Astrocyte of the cerebellum (primary cell): ENCODE measurements at places on chromosomes 5 and 9.

- no peak for DNase-seq
Measured at GRCh38 chr9:123584202-123585176, 228.5 kb downstream of the CRB2 start.

DNA sequence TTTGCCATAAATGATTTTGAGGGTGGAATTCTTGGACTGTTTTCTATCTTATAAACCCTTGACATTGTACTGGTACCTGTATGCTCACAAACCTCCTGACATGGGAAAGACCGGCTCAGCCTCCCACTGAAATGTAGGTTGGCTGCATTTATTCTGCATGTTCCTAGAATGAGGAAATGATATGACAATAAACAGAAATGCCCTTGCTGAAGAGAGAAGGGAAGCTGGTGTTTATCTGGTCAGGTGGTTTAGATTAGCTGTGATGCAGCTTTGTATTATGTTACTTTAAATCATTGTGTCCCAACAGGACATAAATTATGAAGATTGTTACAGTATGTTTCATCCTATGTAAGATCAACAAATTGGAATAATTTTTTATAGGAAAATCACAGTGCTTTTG is 23.1 kb upstream of the CATSPER3 start:
- no peak for DNase-seq

- DNase-seq = no peak
Measured at GRCh38 chr5:149667084-149667828, 62.9 kb upstream of the PPARGC1B start.

GRCh38 chr5:180632768-180633167 is 16.6 kb downstream of the FLT4 start:
- DNase-seq = no peak

DNA sequence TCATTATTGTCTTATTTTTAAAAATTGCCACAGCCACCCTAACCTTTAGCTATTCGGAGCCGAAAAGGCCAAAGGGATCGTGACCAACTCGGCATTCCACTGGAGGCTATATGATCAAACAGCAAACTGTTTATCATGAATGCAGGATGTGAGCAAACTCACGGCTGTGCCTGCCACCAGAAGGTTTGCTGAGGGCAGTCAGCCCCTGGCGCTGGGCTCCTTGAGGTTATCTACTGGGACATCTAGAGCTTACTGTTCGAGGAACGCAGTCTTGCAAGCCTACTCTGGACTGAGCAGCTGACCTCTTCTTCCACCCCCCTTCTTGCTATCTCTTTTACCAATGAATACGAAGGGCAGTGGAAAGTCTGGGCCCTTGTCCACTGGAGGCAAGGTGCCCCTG is 231.5 kb upstream of the TARS1 start:
- no peak for DNase-seq

GRCh38 chr9:121663591-121663990 is 12.2 kb downstream of the DAB2IP start:
- no peak for DNase-seq

GRCh38 chr5:153365547-153365946 is 124.9 kb upstream of the GRIA1 start:
- no peak for DNase-seq

DNA sequence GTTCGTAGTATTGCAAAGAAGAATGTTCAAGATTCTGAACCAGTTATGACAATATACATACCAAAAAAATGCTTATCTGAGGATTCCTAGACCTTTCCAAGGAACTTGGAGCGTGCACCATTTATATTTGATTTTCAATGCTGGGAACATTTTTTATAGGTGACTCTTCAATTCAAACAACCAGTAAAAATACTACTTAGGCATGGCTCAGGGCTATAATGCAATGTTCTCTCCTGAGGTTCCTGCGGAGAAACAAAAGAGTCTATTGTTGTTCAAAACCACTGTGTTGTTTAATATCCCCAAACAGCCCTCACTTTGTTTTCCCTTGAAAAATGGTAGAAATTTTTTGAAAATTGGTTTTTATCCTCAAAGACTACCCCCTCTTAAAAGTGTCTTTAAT is 335.7 kb upstream of the IZUMO3 start:
- no peak for DNase-seq

GRCh38 chr5:122219436-122220166 is 90.3 kb downstream of the ZNF474 start:
- no peak for DNase-seq

GRCh38 chr5:74628359-74628758 is 12.2 kb downstream of the ENC1 start:
- no peak for DNase-seq

DNA sequence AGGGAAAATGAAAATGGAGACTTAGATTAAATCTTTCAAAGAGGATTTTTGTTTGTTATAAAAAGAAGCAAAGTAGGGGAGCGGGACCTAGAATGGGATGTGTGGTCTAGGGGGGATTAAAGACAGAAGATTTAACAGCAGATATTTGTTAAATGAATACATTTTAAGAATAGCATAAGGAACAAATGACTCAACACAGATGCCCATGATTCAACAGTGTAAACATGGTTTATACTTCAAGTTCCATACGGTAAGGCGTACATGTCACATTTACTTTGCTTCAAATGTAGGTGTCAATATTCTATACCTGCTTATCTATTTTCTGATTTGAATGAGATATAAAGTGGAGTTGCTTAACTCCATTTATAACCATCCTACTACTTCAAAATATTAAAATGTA is 1.5 kb downstream of the TICAM2 start:
- DNase-seq = no peak

- no peak for DNase-seq
Measured at GRCh38 chr5:127671218-127671617, 22.3 kb downstream of the CTXN3 start.

DNA sequence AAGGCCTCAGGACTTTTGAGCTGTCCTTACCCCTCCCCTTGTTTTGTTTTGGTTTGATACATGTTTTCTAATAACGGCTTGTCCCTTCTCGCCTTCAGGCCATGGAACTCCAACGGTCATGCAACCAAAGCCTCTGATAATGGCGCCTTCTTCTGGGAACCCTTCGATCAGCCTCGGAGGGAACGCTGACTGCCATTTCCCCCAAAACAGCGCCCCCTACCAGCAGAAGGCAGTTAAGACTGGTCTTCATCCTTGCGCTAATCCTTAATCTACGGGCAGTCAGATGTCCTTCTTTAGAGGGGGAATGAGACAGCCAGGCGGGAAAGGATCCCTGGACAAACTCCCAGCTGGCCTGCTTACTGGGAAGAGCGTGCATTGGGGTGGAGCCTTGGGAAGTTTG is 276.6 kb downstream of the ICE1 start:
- DNase-seq = no peak

- no peak for DNase-seq
Measured at GRCh38 chr5:63931836-63932235, 30.4 kb downstream of the HTR1A start.

- no peak for DNase-seq
Measured at GRCh38 chr5:151155775-151156506, 1.6 kb downstream of the ANXA6 start.

DNA sequence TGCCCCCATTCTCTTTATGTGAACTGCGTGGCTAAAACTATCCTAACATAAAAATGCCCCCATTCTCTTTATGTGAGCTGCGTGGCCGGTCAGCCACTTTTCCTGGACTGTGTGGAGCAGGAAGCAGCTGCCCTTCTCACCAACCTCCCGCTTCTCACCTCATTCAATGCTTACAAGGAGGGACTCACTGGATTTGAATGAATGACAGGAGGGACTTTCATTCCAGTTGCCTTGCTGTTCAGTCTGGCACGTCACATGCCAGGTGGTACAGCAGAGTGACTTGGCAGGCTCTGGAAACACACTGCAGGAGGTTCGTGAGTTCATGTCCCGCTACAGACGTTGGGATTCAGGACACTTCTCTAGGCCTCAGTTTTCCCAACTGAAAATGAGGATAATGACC is 60.2 kb upstream of the NFIL3 start:
- no peak for DNase-seq

DNA sequence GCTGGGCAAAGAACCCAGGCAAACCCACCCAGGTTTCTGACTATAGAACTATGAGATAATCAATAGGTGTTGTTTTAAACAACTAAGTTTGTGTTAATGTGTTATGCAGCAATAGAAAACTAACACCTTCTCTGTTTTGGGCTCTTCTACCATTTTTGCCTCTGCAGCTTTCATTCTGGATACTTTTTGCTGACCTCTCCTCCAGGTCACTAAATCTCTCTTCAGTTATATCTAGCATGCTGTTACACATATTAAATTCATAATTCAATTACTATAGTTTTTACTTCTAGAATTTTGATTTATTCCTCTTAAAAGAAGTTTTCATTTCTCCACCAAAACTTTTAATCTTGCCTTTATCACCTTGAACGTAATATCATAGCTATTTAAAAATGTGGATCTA is 17.2 kb downstream of the MAPK9 start:
- no peak for DNase-seq

- DNase-seq = no peak
Measured at GRCh38 chr5:8943301-8943700, 602.6 kb downstream of the SEMA5A start.

DNA sequence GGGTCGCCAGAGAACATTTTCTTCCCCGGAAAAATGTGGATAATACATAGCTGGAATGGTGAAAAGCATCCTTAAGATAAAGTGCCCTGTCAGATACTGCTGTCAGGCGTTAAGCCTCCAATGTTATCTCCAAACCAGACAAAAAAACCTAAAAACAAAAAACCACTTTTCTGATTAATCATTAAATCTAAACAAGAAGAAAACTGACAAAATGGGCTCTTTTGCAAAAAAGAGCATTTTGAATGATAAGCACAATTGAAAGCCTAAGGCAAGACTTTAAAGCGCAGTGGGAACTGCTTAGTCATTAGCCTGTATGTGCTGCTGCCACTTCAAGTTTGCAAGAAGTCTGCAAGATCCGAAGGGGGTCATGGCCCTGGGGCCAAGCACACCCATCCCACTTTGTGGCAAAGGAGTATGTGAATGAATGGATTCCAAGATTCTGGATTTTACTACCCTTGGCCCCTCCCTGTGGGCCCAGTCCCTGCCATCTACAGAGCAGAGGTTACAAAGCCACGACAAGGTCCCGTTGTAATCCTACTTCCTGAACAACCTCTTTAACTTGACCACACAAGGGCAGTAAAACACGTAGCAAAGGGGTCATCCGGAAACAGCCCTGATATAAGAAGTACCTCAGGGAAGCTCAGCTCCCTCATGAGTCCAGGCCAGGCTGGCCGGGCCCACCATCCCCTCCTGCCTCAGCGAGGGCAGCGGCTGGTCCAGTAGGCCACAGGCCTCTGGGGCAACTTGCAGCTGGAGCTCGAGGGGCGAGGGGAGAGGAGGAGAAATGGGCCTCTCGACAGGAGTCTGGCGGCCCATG is 29.7 kb downstream of the SHB start:
- DNase-seq = no peak

GRCh38 chr5:127549551-127549950 is 32.1 kb downstream of the PRRC1 start:
- no peak for DNase-seq

GRCh38 chr5:133778636-133779035 is 166.3 kb upstream of the FSTL4 start:
- DNase-seq = no peak

GRCh38 chr5:158715592-158715991 is 384.1 kb downstream of the EBF1 start:
- no peak for DNase-seq

DNA sequence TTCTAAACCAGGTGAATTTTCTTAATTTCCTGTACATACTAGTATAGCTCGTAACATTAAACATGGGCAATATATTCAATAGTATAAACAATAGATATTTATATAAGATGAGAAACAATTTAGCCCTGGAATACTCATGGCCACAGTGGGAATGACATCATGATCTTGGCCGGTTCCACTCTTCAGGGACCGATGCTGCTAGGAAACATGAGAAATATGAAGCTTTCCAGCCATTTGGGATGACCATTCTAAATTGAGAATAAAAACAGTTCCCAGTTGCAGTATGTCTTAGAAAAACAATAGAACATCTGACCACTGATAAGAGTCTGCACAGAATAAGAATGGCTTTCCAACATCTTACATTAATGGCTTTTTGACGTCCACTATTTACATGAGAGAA is 33.3 kb upstream of the SLCO6A1 start:
- DNase-seq = no peak

- peak; percentile 49 for DNase-seq
Measured at GRCh38 chr5:150142959-150143349, 12.7 kb downstream of the PDGFRB start.

DNA sequence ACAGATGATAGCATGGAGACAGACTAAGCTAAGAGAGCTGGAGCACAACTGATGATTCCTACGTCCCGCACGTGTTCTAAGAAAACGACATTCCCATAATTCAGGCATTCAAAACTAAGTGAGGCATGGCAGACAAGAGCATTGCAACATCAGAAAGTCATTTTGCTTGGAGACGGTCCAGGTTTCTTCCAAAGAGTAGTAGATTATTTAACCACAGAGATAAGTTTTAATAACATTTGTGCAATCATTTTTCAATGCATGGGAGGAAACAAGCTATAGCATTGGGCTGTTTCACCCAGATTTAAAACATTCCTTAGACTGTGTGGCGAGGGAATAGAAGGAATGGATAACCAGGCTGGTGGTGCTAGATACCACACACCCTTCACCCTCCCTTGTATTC is 117.2 kb downstream of the APBA1 start:
- DNase-seq = no peak

- DNase-seq = no peak
Measured at GRCh38 chr5:74766418-74766848, 484 bp downstream of the GFM2 start.

GRCh38 chr5:79562351-79563246 is 48.7 kb upstream of the HOMER1 start:
- DNase-seq = no peak

GRCh38 chr5:33711094-33711679 is 180.6 kb downstream of the ADAMTS12 start:
- DNase-seq = no peak

GRCh38 chr5:91598216-91598615 is 215.1 kb upstream of the ARRDC3 start:
- DNase-seq = no peak

- DNase-seq = peak; percentile 67
Measured at GRCh38 chr5:151063142-151063989, 17.5 kb downstream of the TNIP1 start.

DNA sequence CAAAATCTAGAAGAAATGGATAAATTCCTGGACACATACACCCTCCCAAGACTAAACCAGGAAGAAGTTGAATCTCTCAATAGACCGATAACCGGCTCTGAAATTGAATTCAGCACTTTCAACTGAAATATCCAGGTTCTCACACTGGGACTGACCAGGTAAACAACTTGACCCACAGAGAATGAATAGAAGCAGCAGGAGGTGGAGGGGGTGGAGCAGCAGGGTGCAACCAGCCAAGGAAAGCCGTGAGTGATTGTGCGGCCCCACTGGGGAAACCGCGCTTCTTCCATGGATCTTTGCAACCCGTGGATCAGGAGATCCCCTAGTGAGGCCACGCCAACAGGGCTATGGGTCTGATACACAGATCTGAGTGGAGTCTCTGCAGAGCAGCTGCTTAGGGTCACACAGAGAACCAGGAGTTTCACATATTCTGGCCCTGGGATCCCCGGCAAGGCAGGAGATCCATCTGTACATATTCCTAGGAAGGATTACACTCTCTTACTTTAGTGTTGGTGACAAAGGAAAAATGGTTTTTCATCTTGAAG is 181.5 kb downstream of the SLCO4C1 start:
- DNase-seq = no peak
